AG04450 (cell line): ENCODE measurements at places on chromosomes 5 and 9. TPM values are rescaled to one million over a fixed set of nuclear protein-coding genes. Genes with fewer than 3 reads are reported as not detected.

The TPRN gene
- polyA plus RNA-seq = 2.8 and 3.8 TPM in 2 replicates

The PCDHA9 gene
- 0.02 TPM in 1 of 2 replicates, not detected in the other for polyA plus RNA-seq

The IL3 gene
- polyA plus RNA-seq = not detected in 2 replicates

The C1QTNF3 gene
- 0.74 and 1.2 TPM in 2 replicates for polyA plus RNA-seq

The SHOC1 gene
- 0.07 and 0.15 TPM in 2 replicates for polyA plus RNA-seq

GRCh38 chr9:16575142-16575985, 295.1 kb downstream of the BNC2 start:
- DNase-seq = no peak

DNA sequence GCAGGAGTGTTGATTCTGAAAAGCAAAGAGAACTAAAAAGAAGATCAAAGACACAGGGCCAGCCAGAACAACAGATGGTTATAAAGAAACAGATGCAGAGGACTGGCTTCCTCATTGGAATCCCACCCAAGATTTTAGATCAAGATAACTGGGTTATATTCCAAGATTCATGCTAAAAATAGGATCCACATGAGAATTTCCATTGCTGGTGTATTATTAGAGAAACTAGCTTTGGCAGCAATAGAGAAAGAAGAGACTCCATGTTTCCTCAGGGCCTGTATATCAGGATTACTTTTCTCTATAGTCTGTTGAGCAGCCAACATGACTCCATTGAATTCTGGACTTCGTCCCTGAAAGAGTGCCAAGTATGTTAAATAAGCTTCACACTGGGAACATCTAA, 367.3 kb downstream of the TUSC1 start:
- DNase-seq = no peak

GRCh38 chr5:143613329-143613728, 198.6 kb upstream of the HMHB1 start:
- DNase-seq = no peak

DNA sequence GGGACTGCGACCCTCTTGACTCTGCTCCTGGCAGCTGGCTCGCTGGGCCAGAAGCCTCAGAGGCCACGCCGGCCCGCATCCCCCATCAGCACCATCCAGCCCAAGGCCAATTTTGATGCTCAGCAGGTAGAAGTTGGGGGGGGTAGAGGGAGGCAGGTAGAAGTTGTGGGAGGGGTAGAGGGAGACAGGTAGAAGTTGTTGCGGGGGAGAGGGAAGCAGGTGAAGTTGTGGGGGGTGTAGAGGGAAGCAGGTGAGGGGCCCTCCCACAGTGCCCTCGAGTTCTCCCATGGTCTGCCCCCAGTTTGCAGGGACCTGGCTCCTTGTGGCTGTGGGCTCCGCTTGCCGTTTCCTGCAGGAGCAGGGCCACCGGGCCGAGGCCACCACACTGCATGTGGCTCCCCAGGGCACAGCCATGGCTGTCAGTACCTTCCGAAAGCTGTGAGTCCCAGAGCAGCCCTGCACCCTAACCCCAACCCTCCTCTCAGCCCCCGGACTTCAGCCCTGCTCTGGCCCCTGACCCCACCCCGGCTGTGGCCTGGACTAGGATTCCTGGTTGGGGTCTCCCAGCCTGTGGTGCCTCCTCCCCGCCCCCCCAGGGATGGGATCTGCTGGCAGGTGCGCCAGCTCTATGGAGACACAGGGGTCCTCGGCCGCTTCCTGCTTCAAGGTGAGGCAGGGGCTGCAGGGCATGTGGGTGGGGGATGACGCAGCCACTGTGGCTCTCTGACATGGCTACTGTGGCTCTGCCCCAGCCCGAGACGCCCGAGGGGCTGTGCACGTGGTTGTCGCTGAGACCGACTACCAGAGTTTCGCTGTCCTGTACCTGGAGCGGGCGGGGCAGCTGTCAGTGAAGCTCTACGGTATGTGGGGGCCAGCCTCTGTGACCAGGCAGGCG, 537 bp downstream of the C8G start:
- DNase-seq = no peak
